ENCODE measurements at places on chromosomes 2 and 18.

GRCh38 chr2:196951973-196952372, 25.5 kb upstream of the PGAP1 start:
- no peak for DNase-seq

DNA sequence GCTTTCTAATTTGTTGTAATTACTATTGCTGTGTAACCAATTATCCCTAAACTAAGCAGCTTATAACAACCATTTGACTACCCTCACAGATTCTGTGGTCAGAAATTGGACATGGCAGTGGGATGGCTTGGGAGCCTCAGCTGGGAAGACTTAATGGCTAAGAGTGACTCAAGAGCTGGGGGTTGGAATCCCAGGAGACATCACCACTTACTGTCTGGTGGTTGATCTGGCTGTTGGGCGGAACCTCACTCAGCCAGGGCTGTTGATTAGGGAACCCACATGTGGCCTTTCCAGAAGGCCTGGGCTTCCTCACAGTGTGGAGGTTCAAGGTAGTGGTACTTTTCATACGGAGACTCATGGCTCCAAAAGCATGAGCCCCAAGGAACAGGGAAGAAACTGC, 49.8 kb downstream of the E2F6 start:
- DNase-seq: no peak

- DNase-seq: no peak
Measured at GRCh38 chr2:138476186-138476585, 25.4 kb upstream of the SPOPL start.

DNA sequence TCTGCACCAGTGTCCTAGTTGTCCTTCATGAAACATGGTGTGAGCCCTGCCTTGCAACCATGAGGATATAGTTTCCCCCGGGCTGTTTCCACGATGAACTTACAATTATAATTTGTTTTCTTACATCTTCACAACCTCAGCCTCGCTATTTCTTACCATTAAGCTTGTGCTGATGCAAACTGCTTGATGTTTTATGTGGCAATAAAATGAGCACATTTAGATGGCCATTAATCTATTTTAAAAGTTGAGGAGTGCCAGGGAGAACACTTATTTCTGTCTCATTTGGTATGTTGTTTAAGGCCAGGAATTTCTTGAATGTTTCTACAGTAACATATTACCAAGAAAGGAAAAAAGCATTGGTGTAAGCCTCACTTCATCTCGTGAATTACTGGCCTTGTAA, 214.5 kb upstream of the SLC8A1 start:
- no peak for DNase-seq

DNA sequence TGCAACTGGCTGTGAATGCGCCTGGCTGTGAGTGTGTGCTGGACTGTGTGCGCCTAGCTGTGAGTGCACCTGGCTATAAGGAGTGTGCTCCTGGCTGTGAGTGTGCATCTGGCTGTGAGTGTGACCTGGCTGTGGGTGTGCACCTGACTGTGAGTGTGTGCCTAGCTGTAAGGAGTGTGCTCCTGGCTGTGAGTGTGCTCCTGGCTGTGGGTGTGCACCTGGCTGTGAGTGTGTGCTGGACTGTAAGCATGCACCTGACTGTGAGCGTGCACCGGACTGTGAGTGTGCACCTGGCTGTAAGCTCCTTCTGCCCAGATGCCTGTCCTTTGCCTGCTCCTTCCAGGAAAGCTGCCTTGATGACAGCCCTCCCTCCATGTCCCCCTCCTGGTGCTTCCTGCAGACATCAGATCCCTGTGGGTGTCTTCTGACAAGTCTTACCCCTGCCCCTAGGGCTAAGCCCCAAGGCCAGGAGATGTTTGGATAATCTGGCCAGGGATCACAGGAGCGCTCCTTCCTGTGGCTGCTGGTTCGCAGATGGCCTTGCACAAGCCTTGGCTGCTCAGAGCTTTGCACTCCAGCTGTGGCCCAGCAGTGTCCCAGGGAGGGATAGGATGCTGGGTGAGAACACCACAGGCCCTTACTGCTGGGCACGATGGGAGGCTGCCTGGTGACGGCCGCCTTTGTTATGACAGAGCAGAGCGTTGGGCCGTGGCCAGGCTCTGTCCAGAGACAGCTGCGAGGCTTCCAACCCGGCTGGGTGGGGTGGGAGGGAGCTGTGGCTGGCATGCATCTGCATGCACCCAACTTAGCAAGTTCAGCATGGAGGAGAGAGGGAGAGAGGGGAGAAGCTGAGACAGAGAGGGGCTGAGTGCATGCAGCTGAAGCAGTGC, 89.9 kb downstream of the GLI2 start:
- DNase-seq: no peak

DNA sequence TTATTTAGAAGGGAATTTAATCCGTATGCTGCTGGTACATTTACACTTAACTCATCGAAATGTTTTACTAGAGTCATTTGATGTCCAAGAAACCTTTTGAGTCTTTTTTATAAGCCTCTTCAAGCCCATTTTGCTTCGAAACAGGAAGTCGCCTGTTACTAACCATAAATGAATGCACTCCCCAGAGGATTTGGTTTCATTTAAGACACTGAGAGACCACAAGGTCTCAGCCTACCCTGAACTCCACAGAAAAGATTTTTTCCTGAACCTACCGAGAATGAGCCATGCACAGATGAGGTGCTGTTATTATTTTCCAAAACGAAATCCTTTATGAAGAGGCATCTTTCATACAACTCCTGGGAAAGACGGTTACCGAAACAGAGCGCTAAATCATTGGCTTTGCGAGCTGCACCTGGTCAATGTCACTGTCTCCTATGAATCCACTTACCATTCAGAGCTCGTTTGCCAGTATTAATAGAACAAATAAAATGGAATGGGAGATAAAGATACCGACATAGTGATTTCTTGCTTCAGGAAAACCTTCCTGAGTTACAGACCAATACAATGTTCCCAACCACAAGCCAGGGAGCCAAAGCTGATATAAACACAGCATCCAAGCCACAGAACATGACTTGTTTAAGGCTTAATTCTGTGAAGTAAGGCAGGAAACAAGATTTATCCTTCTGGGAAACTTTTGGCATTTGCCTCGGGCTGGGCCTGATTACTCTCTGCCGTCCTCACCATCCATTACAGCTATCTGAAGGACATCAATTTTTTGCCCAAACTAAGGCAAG, 382.1 kb downstream of the OSR1 start:
- DNase-seq: peak; percentile 64

DNA sequence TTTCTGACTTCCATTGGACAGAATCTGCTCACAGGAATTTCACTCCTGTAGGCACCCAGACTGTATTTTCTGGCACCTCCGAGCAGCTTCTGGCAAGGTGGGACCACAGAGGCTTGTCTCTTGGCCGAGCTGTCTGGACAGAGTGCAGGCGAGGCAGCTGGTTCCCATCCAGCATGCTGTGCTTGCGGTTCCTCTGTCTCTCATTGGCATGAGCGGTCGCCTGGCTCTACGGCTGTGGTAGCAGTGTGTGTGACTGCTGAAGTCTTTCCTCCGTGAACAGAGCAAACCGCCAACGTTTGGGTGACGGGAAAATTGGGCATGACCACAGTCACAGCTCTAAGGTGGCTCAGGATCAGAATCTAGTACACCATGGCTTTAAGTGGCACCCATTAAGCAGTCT, 411.7 kb upstream of the NETO1 start:
- DNase-seq: no peak

GRCh38 chr18:76721207-76721996, 101.0 kb upstream of the ZNF236 start:
- DNase-seq: no peak

- peak; percentile 40 for DNase-seq
Measured at GRCh38 chr2:197124639-197125390, 185.8 kb downstream of the ANKRD44 start.

- peak; percentile 23 for DNase-seq
Measured at GRCh38 chr2:121471532-121472469, 58.9 kb upstream of the RNU4ATAC start.

DNA sequence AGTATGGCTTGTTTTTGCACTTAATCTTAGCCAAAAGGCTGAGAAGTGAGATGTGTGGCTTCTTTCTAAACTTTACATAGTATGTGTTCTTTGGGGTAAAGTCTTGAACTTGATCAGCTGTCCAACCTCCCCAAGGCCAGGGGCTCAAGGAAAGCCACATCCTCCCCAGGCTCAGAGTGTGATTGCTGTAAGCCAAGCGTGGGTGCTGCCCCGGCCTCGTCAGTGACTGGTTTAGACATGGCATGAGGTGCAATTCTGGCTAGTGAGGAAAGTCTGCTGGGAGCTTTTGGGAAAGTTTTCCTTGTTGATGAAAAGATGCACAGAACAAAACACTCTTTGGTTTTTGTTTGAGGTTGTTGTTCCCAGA, 40.2 kb downstream of the TMEM177 start:
- no peak for DNase-seq

DNA sequence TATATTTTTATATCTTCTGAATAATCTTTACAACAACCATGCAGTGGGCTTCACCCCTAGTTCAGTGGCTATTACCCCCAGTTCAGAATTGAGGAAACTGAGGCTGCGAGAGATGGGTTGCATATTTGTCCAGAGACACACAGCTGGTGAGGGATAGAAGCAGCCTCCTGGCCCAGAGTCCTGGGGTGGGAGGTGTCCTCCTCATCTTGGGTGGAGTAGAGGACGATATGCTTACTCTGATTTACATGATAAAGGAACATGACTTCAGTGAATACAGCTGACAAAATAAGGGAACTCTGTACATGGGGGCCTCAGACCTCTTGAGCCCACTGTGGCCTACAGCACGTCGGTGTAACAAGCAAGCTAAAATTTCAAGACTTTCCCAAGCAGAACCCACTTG, 214.7 kb downstream of the FBXO15 start:
- no peak for DNase-seq

DNA sequence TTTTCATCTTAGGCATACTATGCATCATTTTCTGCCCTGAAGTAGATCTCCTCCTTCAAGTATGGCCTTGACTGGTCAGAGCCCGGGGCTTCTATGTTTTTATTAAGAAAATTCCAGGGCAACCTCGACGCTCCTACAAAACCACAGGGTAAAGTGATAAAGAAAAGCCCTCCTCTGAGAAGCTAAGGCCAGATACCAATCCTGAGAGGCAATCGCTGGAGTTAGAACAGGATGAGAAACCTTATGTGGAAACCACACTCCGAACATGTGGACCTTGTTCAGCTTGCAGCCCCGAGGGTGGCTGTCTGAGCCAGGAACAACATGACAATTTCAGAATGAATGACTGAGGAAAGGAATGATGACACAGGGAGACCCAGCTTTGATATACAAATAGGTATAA, 35.6 kb downstream of the RMC1 start:
- no peak for DNase-seq

GRCh38 chr2:202375033-202375608, 1.0 kb upstream of the BMPR2 start:
- peak; percentile 32 for DNase-seq

- no peak for DNase-seq
Measured at GRCh38 chr2:91477731-91478672, 2786.5 kb downstream of the RPIA start.

- DNase-seq: no peak
Measured at GRCh38 chr2:178804791-178805190, 2.4 kb downstream of the TTN start.

- no peak for DNase-seq
Measured at GRCh38 chr18:46462523-46462922, 194.5 kb downstream of the LOXHD1 start.

GRCh38 chr18:192801-193200, 34.4 kb downstream of the USP14 start:
- no peak for DNase-seq

DNA sequence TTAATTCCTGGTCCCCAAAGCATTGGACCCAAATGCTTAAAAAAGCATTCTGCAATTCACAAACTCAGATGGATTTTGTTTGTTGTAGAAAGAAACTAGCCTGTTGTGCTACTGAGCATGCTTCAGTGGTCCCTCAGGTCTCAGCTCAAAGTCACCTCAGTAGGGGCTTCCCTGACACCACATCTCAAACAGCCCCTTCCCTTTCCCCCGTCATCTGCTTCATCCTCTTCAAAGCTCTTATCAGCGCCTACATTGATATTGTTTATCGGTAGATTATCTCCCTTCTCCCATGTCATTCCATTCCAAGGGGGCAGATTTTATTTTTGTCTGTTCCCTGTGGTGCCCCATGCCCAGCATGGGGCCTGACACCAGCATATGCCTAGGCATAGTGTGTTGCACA, 172.9 kb downstream of the CELF4 start:
- DNase-seq: no peak

DNA sequence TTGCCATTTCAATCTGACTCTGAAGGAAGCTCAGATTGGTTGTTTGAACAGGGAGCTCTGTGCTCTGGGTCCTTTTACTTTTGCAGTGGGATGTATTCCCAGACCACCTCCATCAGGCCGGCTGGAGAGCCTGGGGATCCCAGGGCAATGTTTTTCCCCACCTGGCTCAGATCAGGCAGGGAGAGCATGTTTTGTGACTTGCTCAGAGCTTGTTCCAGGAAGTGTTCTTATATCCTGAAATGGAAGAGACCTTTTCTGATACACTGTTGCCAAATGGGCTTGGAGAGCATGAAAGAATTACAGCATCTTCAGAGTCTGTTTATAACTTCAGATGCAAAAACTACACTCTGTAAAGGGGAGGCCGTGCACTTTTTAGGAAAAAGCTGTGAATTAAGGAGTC, 56.0 kb downstream of the LIPG start:
- DNase-seq: no peak

All from amniotic stem cell (primary cell).